ENCODE measurements at places on chromosomes 12 and 14.

DNA sequence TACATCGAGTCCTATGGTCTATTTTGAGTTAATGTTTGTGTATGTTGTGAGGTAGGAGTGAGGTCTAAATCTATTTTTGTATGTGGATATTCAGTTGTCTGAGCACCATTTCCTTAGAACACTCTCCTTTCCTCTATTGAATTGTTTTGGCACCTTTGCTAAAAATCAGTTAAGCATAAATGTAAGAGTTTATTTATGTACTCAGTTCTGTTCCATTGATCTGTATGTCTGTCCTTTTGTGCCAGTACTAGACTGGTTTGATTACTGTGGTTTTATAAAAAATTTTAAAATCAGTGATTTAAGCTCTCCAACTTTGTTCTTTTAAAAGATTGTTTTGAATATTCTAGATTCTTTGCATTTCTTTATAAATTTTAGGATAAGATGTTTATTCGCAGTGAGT lies 70.1 kb upstream of the PCNX4 start:
- DNase-seq: no peak

- no peak for DNase-seq
Measured at GRCh38 chr12:21561158-21561557, 35.1 kb downstream of the SPX start.

- no peak for DNase-seq
Measured at GRCh38 chr12:63995512-63995911, 151.0 kb downstream of the SRGAP1 start.

DNA sequence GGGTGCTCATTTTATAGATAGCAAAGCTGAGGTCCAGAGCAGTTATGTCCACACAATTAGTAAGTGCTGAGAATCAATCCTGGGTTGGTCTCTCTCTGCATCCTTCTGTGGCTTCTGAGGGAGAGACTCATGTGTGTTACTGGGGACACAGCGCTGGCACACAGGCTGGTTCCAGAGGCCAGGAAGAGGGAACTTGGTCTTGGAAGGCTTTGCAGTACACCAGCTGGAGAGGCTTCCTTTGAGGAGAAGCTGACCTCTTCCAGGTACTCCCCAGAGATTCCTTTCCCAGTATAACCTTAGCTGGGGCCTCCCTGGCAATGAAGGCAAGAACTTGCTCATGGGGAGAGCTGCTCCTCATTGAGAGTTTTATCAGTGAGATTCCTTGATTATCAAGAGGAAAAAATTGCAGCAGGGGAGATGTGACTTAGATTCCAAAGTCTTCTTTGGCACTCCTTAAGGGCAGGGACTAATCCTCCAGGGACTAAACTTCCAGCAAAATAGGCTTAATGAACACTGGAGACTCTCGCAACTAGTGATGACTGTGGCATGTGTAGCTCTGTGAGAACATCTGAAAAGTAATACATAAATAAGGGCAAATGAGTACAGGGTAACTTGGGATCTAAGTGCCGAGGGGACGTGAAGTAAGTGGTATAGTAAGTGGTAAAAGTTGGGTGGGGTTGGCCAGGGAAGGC lies 13.9 kb upstream of the KRT80 start:
- no peak for DNase-seq

DNA sequence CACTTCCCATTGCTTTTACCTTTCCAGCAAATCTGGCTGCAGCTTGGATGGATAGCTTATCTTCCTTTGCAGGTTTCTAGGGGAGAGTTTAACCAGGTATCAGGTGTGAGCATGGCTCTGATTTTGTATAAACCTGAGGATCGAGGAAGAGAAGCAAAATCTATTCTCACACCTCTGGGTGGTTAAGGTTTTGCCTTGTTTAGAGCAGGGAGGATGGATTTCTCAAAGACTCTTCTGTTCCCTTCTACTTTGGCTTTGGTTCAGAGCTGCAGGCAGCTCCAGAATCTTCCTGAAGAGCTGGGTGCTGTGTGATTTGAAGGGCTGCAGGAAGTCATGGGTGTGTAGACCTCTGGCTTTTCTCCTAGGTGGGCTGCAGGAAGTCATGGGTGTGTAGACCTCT lies 1.7 kb downstream of the JDP2 start:
- DNase-seq: no peak

- DNase-seq: no peak
Measured at GRCh38 chr12:95279856-95280255, 62.2 kb downstream of the VEZT start.

DNA sequence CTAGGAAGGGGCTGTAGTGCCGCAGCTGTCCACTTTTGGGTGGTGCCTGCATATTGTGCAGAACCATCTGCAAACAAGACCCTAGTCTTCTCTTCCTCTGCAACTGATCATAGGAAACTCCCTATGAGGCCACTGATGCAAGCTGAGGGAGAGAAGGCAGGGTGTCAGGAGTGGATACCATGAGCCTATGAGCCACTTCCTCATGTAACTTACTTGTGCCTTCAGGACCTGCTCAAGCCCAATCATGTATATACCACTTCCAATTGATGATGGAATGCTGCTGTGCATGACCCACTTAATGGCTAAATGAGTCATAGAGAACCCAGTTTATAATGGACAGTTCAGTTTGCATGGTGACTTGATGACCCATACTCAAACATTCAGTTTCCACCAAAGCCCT lies 107.9 kb downstream of the ALG10B start:
- no peak for DNase-seq

GRCh38 chr12:27123642-27124041 lies 41.3 kb upstream of the C12orf71 start:
- DNase-seq: no peak

- peak; percentile 91 for DNase-seq
Measured at GRCh38 chr12:52280796-52281560, 6.5 kb downstream of the KRT86 start.

- no peak for DNase-seq
Measured at GRCh38 chr12:53053218-53054111, 3.6 kb downstream of the TNS2 start.

GRCh38 chr12:48486261-48486660 lies 4.0 kb downstream of the C12orf54 start:
- DNase-seq: no peak

GRCh38 chr14:72657214-72657921 lies 236.5 kb downstream of the DPF3 start:
- DNase-seq: no peak

- DNase-seq: no peak
Measured at GRCh38 chr14:22383515-22384166, 205.4 kb downstream of the DAD1 start.

DNA sequence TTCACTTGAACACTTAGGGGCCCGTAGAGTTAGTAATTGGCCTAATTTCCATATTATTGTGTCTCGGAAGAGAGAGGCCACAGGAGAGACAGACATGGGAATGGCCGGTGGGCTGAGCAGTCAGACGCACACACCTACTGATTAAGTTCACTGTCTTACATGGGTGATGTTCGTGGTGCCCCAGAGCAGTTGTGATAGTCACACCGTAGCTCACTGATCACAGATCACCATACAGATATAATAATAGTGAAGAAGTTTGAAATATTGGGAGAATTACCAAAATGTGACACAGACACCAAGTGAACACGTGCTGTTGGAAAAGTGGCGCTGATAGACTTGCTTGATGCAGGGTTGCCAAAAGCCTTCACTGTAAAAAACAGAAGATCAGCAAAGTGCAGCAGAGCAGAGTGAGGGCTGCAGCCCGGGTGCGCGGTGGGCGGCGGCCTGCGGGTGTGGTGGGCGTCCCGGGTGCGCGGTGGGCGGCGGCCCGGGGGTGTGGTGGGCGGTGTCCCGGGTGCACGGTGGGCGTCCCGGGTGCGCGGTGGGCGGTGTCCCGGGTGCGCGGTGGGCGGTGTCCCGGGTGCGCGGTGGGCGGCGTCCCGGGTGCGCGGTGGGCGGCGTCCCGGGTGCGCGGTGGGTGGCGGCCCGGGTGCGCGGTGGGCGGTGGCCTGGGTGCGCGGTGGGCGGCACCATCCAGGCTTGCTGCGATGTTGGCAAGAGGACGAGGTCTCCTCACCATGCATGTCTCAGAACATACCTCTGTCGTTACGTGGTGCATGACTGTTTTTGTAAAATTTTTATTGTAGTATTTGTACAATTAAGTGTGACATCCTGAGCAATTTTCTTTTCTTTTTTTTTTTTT lies 34.3 kb upstream of the TEX22 start:
- DNase-seq: peak; percentile 98

DNA sequence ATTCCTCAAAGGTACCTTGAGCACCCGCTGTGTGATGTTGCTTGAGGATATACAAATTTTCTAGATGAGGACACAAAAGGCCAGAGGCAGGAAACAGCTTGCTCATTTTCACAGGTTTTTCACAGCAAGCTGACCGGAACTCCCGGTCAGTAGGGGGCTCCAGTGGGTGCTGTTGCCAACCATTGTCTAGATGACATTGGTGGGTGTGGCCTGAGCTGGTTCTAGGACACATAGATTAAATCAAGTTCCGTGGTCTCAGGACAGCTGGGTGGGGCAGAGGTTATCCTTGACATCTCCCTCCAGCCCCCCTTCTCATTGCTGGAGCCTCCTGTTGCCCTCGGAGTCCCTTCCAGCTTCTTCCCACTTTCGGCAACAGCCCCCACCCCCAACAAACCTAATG lies 153.6 kb upstream of the FKBP4 start:
- DNase-seq: peak; percentile 54

DNA sequence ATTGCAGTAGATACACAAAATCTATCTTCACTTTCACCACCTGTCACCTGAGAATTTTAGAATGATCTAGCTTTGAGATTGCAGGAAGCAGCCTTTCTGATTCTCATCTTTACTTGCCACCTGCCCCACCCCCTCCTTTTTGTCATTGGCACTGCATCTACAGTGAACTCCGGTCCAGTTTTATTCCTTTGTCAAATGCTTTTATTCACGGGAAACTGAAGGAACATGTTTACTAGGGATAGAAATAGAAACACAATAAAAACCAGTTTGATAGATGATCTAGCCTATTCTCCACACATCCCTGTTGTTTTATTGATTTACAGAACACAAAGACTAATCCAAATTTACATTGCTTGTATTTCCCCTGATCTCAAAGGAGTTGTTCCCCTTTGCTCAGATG lies 471.7 kb upstream of the STXBP6 start:
- no peak for DNase-seq

DNA sequence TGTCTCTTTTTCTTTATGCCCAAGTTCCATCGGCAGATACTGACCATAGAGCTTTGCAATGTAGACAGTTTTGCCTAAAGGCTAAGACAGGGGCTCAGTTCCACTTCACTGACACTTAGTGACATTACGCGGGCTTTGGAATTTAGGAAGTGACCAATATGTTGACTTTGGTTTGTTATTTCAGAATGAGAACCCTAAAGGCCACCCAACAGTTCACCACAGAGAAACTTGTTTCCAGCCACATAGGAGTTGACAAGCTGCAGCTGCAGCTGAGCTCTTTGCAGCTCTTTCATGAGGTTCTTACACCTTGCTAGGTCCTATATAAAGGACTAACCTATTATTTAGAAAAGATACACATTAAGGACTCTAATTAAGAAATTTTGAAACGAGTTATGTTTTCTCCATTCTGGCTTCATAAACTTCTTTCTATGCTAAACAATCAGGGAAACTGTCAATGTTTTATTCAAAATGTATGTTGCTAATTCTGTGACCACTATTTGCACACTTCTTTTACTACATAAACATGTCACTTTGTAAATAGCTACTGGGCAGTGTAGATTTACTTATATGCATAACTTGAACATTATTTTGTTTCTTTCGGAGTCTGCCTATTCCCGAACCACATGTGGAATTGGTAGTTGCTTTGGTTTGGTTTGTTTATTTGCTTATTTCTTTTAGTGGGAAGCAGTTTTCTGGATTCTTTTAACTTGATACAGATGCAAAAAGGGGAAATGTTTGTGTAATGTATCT lies 18.5 kb upstream of the KLRD1 start:
- no peak for DNase-seq

DNA sequence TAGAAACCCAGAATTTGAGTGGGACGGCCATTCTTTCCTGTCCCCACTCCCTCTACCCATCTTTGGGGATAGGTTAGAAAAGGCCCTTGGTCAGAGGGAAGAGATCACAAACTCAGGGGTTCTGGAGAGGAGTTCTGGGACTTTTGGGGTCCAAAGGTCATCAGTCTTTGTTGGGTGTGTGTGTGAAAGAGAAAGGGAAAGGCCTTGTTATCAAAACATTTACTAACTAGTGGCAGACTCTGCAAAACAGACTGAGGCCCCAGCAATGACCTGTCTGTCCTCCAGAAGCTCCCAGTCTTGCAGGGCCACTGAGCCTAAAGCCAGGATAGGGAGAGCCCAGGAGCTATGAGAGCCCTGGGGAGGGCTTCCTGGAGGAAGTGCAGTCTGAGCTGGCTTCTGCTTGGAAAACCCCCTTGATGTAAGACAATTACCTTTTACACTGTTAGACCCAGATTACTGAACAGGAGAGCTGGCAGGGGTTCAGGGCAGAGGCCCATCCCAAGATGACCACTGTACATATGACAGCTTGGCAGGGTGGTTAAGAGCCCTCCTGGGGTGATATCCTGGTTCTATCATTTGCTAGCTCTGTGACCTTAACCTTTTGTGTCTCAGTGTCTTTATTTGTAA lies 429.1 kb upstream of the CCDC196 start:
- DNase-seq: no peak

DNA sequence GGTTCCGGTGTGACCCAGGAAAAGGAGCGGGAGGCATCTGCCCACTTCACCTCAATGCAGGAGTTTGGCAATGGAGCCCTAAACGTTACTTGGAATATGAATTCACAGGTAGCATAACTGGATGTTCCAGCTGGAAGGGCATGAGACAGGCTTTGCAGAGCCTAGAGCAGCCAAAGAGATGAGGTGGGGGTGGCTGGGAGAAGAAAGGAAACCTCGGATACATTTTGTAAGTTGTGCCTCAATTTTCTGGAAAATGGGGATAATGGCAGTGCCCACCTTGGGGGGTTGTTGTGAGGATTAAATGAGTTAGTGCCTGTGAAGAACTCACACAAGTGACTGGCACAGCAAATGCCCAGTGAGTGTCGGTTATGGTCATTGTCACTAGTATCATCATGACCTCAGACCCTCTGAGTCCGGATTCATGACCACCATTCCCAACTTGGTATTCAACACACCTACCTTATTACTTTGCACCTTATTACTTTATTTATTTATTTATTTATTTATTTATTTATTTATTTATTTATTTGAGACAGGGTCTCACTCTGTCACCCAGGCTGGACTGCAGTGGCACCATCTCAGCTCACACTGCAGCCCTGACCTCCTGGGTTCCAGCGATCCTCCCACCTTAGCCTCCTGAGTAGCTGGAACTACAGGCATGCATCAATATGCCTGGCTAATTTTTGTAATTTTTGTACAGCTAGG lies 56.0 kb downstream of the CLMN start:
- DNase-seq: no peak

- DNase-seq: no peak
Measured at GRCh38 chr12:26773313-26774104, 59.5 kb downstream of the ITPR2 start.

- no peak for DNase-seq
Measured at GRCh38 chr14:34983786-34984185, 994 bp downstream of the SRP54 start.

GRCh38 chr14:53536446-53536845 lies 383.3 kb upstream of the DDHD1 start:
- no peak for DNase-seq

- DNase-seq: no peak
Measured at GRCh38 chr12:56118688-56119357, 757 bp downstream of the ZC3H10 start.

Measured in AG08396 (cell line).